Fibroblast of skin of left biceps (primary cell): ENCODE measurements at places on chromosomes 6 and 20.

- DNase-seq, result no peak
These were observed 612 bp downstream of the ADAT2 start for GRCh38 chr6:143449714-143450452.

DNA sequence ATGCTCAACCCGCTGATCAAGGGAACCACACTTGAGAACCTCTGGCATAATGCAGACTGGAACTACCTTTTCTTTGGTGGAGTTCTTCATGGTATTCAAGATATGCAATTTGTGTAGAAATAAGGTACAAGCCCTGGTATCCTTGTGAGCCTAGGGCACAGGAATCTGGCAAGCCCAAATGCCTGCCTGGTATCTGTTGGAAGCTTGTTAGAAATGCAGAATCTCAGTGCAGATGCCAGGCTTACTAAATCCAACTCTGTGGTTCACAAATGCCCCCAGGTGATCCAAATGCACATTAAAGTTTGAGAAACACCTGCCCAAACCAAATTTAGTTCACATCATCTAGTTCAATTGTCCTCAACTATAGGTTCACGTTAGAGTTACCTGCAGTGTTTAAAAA lies 159.8 kb upstream of the LAMP5 start:
- no peak for DNase-seq

GRCh38 chr6:150527100-150527499 lies 72.6 kb upstream of the PLEKHG1 start:
- no peak for DNase-seq

GRCh38 chr20:60869625-60870024 lies 382.4 kb upstream of the CDH4 start:
- no peak for DNase-seq

DNA sequence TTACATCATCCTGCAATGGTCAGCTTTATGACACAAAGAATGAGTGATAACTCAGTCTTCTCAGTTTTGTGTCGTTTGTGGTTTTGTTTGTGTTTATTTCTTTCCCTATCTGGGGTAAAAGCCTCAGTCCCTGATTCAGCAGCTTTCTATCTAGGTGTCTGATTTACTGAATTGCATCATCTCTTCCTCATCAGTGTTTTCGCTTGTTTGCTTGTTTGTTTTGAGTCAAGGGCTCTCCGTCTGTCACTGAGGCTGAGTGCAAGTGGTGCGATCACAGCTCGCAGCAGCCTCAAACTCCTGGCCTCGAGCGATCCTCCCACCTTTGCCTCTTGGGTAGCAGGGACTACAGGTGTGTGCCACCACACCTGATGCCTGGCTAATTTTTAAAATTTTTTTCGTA lies 548.9 kb downstream of the PRKN start:
- DNase-seq, result no peak
